ENCODE measurements at places on chromosomes 12 and 14.

DNA sequence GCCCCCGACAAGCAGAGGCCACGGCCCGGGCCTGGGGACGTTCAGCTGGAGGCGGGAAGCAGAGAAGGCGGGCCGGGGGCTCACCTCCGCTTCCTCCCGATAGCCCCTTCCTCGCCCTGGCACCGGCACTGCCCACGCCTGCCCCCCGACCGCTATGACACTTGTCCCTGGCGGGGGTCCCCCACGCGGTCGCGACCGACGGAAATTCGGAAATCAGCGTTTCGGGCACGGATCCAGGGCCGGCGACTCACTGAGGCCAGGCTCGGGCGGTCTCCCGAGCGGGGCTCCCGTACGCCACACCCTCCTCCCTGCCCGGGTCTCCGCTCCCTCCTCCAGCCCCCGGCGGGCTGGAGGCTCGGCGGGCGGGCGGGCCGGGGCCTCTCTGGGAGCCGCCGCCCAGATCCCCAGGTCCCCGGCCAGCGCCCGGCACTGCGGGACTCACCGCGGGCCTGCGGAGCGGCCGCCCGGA is 581 bp downstream of the PITPNM2 start:
- DNase-seq, result no peak

- DNase-seq, result no peak
Observed at GRCh38 chr14:21105095-21105494, 4.2 kb downstream of the TMEM253 start.

DNA sequence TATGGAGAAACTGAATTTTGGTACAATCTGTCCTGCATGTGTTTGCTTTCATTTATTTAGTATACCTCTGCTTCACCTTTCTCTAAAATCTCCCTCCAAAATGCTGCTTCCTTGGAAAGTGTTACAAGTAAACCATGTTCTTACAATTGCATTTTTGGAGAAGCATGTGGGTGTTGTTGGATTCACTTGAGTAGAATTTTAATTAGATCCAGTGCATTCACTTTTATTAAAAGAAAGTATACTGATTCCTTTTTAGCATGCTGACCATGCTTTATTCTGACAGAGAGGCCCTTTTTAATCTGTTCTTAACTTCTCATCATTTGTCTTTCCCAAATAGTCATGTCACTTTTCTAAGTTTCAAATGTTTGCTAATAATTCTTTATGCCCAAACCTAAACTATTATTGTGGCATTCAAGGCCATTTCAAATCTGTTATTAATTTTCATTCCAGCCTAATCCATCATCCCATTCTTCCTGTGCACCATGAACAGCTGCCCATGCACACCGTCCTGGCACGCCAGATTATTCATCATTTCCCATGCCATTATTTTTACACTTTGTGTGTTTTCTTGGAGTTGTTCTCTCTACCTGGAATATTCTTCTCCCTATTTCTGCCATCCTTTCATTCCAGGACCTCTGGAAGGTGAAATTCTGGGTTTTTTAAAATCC is 90.7 kb downstream of the METTL25 start:
- no peak for DNase-seq

GRCh38 chr14:70642303-70643235 is 853 bp downstream of the TTC9 start:
- DNase-seq, result no peak

DNA sequence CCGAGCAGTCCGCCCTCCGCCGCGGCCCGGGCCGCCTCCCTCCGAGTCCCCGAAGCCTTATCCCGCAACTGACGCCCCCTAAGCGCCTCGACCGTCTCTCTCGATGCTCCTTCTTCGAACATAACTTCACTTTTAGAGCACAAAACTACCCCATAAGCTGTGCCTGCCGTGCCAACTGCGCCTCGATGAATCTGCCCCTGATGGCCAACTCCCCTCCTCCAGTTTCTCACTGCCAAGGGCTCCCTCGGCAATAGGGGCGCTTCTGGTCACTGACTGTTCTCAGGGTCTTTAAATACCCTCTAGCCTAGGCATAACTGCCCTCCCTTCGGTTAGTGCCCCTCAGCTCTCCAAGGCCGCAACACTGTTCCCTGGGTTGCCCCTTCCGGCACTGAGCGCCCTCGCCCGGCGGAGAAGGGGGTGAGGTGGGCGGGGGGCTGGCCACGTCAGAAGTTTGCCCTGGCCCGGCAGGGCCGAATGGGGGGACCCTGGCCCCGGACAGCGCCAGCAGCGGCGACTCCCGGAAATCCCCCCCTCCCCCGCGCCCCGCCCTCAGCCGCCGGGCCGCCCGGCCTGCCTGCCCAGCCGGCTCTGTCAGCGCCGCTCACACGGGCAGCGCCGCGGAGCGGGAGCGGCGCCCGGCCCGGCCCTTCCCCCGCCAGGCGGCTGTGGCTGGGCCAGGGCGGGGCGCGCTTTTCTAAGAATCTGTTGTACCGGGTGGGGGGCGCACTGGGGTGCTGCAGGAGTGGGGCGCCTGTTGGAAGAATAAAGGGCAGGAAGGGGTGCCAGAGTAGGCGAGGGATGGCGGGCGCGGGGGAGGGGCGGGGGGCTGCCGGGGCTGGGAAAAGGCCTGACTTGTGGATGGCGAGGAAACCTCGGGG is 10.6 kb downstream of the RARG start:
- DNase-seq, result no peak

DNA sequence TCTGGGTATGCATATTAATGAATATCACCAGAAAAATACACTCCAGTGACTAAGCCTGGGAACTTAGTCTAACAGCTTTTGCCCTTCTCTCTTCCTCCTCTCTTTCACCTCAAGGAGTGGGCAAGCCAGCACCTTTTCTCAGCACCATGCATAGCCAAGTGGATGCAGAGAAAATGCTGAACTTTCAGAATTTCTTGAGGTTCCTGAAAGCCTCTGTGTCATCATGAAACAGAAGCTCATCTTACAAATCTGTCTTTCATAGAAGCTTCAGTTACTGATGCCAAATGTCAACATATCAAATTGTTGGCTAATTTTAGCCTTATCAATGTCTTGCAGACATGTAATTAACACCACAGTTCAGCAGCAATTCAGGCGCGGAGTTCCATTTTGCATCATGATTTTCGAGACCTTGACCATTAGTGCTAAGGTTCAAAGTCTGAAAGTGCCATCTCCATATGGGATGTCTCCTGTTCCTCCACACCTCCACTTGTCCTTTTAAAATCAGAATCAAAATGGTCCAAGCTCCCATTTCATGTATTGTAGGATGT is 51.1 kb upstream of the RPH3A start:
- no peak for DNase-seq

- no peak for DNase-seq
Observed at GRCh38 chr14:100425429-100425827, 102.3 kb downstream of the SLC25A47 start.

- DNase-seq, result no peak
Observed at GRCh38 chr12:109642506-109643132, 69.0 kb downstream of the MVK start.

DNA sequence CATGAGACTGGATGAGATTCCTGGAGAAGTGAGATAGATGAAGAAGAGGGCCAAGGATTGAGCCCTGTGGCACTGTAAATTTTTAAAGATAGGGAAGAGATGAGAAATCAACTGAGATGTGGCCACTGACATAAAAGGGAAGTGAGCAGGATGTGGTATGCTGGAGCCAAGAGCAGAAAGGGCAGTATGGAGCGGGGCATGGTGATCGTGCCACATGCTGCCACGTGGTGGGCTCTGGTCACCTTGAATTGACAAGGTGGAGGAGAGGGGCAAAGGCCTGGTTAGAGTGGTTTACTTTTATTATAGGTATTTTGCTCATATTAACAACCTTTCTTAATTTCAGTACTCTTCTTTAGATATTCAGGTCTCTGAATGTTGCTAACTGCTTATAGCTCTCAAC is 257.9 kb downstream of the NEDD1 start:
- DNase-seq, result no peak

DNA sequence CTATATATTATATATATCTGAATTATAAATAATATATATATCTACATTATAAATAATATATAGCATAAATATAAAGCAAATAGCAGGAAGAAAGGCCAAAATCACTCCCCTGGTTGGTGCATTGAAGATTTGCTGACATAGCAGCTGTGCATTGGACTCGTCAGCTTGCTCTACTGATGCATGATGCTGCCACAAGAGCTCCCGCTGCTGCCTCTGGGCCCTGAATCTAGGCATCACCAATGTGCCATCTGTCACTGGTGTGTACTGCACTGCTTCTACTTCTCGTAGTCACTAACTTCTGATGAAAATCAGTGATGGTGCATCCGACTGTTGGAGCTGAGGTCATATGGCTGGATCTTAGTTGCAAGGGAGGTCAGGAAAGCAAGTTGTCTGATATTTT is 205.0 kb downstream of the ADAMTS20 start:
- no peak for DNase-seq

- DNase-seq, result peak; percentile 5
Observed at GRCh38 chr14:39491134-39491571, 58.9 kb upstream of the FBXO33 start.

- no peak for DNase-seq
Observed at GRCh38 chr14:105128059-105128458, 40.5 kb downstream of the JAG2 start.

DNA sequence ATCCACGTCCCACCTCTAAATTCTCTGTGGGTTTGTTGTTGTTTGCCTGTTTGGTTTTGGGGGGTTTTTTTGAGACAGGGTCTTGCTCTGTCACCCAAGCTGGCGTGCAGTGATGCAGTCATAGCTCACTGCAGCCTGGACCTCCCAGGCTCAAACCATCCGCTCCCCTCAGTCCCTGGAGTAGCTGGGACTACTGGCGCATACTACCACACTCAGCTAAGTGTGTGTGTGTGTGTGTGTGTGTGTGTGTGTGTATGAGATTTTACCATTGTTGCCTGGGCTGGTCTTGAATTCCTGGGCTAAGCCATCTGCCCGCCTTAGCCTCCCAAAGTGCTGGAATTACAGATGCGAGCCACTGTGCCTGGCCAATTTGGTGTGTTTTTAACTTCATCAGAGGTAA is 236.2 kb downstream of the SLC41A2 start:
- DNase-seq, result no peak

DNA sequence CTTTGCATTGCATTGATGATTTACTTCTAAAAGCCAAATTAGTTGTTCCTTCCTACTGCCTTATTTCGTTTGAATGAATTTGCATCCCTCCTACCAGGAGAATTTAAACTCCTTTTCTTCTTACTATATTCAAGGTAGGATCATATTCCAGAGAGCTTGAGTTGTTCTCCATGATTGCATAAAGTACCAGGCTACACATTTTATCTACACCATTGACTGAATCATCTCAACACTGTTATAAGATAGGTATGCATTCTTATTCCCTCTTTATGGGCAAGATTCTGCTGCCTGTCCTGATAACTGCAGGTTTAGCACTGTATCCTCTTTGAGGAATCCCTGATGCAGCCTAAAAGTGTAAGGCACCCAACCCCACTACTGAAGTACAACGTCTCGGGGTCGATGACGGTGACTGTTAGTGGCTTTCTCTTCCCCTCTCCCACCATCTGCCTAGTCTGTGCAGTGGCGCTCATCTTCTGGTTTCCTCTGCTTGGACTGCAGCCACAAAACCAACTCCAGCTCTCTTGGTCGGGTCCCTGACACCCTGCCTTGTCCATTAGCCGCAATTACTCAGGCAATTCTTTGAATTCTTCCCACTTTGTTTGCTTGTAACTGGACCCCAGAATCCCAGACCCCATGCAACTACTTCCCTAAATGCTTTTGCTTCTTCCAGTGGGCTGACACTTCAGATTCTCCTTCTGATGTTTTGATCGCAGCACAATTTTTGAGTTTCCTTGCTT is 44.4 kb upstream of the STXBP6 start:
- DNase-seq, result no peak

DNA sequence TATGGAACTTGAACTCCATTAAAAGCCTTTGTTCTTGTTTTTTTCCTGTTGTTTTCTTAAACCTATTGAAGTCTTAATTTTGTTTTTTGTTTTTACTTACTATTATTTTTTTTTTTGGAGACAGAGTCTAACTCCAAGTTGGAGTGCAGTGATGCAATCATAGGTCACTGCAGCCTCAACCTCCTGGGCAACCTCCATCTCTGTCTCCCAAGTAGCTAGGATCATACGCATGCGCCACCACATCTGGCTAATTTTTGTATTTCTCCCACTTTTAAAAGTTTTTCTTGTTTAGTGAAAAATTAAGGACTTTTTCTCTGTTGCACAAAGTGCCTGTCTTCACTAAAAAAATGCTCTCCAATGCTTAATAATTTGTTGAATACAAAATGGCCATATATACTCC is 76.2 kb downstream of the SCN8A start:
- DNase-seq, result no peak

DNA sequence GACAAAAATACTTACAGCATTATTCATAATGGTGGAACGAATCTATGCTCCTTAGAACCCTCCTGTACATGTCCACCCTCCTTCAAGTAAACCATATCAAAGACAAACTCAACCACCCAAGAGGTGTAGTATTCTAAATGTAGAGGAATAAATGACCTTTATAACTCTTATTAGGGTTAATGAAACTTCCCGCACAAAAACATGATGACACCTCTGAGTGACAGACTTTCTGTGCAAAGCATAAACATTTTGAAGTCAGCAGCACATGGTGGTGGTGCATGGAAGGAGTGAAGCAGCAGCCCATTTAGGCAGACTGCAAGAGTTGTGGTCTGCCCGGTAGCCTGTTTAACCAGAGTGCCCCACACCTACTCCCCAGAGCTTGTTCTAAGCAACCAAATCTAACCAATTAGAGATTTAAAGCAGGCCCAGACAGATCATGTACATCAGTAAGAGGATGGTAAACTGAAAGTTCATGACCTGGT is 615 bp upstream of the ASB8 start:
- no peak for DNase-seq

DNA sequence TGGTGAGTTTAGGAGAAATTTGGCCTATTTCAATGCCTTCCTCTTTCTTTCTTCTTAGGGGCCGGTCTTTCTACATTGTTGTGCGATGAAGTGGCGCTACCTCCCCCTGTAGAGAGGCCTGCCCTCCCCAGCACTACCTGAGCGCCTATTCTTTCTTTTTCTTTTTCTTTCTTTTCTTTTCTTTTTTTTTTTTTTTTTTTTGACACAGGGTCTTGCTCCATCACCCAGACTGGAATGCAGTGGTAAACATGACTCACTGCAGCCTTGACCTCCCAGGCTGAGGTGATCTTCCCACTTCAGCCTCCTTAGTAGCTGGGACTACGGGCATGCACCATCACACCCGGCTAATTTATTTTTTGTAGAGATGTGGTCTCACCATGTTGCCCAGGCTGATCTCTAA is 136.1 kb upstream of the MAX start:
- DNase-seq, result peak; percentile 79

- no peak for DNase-seq
Observed at GRCh38 chr12:51270067-51270950, at the start of gene SMAGP. SMAGP (minus strand) TSS chr12:51270415; CDS start chr12:51269278, 1,137 bp downstream.

DNA sequence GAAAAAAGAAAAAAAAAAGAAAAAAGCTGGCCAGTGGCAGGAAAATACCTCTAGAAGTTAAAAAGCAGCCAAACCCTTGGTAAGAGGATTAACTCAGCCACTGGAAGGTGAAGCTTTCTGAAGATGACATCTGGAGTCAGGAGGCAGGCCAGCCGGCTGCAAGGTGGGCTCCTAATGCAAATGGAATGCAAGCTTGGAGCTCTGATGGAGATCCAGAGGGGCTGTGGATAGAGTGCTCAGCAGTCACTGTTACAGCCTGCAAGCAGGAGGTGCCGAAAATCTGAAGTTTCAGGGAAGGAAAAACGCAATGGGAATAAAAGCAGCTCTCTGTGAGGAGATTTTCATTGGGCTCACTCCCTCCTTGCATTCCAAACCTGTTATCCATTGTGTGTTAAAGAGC is 41.0 kb downstream of the GSC start:
- no peak for DNase-seq

- peak; percentile 86 for DNase-seq
Observed at GRCh38 chr14:52025310-52025709, 36.0 kb downstream of the RTRAF start.

- no peak for DNase-seq
Observed at GRCh38 chr12:44076871-44077270, 241.0 kb downstream of the TMEM117 start.

Measured in AG09309 (cell line).